ENCODE measurements at places on chromosomes 2 and 18. TPM values are rescaled to one million over a fixed set of nuclear protein-coding genes. Genes with fewer than 3 reads are reported as not detected.

SGO2 gene
- 1.9 TPM for total RNA-seq

VWA3B gene
- total RNA-seq = not detected

TUBB8B gene
- total RNA-seq = not detected

TPO gene
- 0.08 TPM for total RNA-seq

SLC39A6 gene
- total RNA-seq = 15.9 TPM

GBX2 gene
- not detected for total RNA-seq

CABYR gene
- total RNA-seq = 0.41 TPM

NEU2 gene
- total RNA-seq = not detected

RIT2 gene
- not detected for total RNA-seq

HAAO gene
- total RNA-seq = 2.6 TPM

STARD6 gene
- total RNA-seq = not detected

GPR39 gene
- total RNA-seq = 1.0 TPM

KLHL29 gene
- total RNA-seq = 4.2 TPM

ZNF385B gene
- total RNA-seq = 23.2 TPM

ANKRD30B gene
- not detected for total RNA-seq

- no peaks in the 10 kb centered on the region for H3K27me3 ChIP-seq
- no peaks in the 10 kb centered on the region for H3K36me3 ChIP-seq
- no peak overlapping the region for H3K4me3 ChIP-seq
- H3K4me1 ChIP-seq = no peaks in the 10 kb centered on the region
- no peak overlapping the region for H3K27ac ChIP-seq
- no peak for DNase-seq
Measured at GRCh38 chr2:8243748-8244400, 438.0 kb upstream of the ID2 start.

DNA sequence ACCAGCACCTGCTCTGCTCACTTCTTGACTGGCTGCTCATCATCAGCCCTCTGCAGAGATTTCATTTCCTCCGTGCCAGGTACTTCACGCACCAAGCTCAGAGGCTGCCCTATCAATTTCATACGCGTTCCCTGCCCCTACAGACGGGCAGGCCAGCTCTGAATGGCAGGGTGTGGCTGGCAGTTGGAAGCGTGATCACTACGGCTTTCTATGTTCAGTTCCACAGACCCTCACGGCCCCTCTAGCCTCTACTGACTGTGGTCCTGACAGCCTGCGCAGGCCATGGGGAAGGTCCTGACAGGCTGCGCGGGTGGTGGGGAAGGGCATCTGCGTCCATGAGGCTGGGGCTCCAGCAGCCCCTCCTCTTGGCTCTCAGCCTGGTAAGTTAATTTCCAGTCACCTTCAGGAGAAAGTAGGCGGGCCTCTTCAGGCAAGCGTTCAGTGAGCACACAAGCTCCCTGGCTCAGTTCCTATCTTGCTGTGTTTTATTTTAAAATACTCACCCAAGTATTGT lies 154.8 kb downstream of the ZNF236 start:
- H3K27me3 ChIP-seq = no peaks in the 10 kb centered on the region
- H3K4me3 ChIP-seq = no peak overlapping the region
- no peak overlapping the region for H3K27ac ChIP-seq
- no peaks in the 10 kb centered on the region for H3K36me3 ChIP-seq
- DNase-seq = peak; percentile 55
- H3K4me1 ChIP-seq = peaks cover 12% of the 10 kb centered on the region

DNA sequence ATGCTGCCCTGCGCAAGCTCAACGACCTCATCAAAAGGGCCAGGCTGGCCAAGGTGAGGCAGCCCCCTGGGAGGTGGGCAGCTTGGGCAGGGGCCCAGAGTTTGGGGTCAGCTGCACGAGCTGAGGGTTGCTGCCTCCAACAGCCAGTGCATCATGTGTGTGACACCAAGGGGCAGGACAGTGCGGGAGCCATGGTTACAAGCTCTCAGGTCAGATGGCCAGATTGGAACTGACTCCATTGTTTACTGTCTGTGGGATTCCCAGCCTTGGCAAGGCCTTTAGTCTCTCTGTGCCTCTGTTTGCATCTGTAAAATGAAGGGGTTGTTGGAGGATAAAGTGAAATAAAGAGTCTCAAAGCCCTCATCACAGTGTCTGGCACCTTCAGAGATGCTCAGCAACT lies 26.9 kb downstream of the EHD3 start:
- DNase-seq = no peak
- H3K36me3 ChIP-seq = peaks cover 14% of the 10 kb centered on the region
- no peak overlapping the region for H3K4me3 ChIP-seq
- no peaks in the 10 kb centered on the region for H3K27me3 ChIP-seq
- no peak overlapping the region for H3K27ac ChIP-seq

DNA sequence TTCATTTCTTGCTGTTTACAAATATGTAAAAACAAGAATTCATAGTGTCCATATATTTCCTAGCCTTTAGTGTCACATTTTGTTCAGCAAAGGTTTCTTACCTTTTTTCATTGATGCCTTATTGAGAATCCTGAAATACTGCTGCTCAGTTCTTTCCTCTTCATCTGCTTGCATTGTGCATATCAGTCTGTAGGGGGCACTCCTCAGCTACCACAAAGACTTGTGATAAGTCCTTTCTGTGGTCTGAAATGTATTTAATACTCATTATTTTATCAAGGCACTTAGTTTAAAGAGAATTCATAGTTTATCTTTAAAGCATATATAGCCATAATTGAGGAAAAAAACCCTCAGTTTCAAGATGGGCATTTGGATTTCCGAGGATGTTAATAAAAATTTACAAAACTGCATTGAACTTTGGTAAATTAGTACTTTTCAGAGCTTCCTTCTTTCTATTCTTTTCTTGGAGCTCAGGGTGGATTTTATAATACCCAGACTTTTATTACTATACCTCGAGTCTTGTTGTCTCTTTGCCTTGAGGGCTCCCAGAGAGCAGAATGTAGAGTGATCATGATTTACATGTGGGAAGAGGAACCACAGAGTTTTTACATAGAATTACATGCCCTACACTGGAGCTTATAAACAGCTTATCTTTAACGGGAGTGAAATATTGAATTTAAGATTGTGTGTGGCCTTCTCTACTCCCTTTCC lies 570.1 kb downstream of the PLCL1 start:
- H3K4me1 ChIP-seq = no peaks in the 10 kb centered on the region
- H3K36me3 ChIP-seq = no peaks in the 10 kb centered on the region
- H3K27me3 ChIP-seq = no peaks in the 10 kb centered on the region
- no peak overlapping the region for H3K27ac ChIP-seq

GRCh38 chr18:306608-307255 lies 38.9 kb upstream of the THOC1 start:
- H3K4me1 ChIP-seq = no peaks in the 10 kb centered on the region
- H3K36me3 ChIP-seq = no peaks in the 10 kb centered on the region
- no peak overlapping the region for H3K27ac ChIP-seq
- DNase-seq = no peak

- no peaks in the 10 kb centered on the region for H3K27me3 ChIP-seq
- H3K36me3 ChIP-seq = no peaks in the 10 kb centered on the region
- H3K4me3 ChIP-seq = no peak overlapping the region
- no peak for DNase-seq
Measured at GRCh38 chr2:235640377-235640776, 146.5 kb downstream of the AGAP1 start.

GRCh38 chr2:226991663-226992062 lies 155.8 kb downstream of the RHBDD1 start:
- no peaks in the 10 kb centered on the region for H3K27me3 ChIP-seq
- H3K4me3 ChIP-seq = no peak overlapping the region
- H3K4me1 ChIP-seq = no peaks in the 10 kb centered on the region
- H3K36me3 ChIP-seq = no peaks in the 10 kb centered on the region

GRCh38 chr2:66456183-66457041 lies 21.5 kb downstream of the MEIS1 start:
- no peak for DNase-seq
- no peak overlapping the region for H3K27ac ChIP-seq
- no peaks in the 10 kb centered on the region for H3K36me3 ChIP-seq
- H3K4me3 ChIP-seq = no peak overlapping the region
- H3K27me3 ChIP-seq = no peaks in the 10 kb centered on the region

GRCh38 chr2:6657136-6657535 lies 208.6 kb downstream of the CMPK2 start:
- DNase-seq = no peak
- no peak overlapping the region for H3K4me3 ChIP-seq
- no peaks in the 10 kb centered on the region for H3K27me3 ChIP-seq
- H3K4me1 ChIP-seq = no peaks in the 10 kb centered on the region
- no peaks in the 10 kb centered on the region for H3K36me3 ChIP-seq

GRCh38 chr2:43142921-43143438 lies 83.4 kb downstream of the ZFP36L2 start:
- H3K27me3 ChIP-seq = no peaks in the 10 kb centered on the region
- DNase-seq = no peak
- no peak overlapping the region for H3K27ac ChIP-seq
- H3K4me1 ChIP-seq = no peaks in the 10 kb centered on the region
- no peak overlapping the region for H3K4me3 ChIP-seq

DNA sequence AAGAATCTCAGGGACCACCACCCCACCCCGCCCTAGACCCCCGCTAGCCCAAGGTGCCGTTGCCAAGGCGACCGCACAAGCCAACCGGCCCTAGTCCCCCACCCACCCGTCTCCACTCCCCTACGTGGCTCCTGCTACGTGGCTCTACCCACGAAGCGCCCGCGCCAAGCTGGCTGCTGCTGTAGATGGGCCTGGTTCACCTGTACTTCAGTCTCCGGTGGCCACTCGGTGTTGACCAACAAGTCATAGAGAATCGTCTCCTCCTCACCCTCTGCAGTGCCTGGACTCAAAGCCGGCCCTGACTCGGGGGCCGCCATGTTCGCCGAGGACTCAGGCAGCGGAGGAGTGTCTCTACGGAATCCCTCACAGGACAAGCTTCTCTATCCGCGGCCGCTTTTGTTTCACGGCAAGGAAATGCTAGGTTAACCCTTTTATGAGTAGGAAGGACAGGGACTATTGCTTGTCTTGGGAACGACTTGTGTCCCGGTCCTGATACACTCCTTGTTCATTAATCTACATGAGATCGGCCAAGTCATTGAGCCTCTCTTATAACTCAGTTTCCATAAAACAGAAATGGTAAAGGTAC lies at the start of gene NBAS:
Gene NBAS, minus strand, starts transcription at position 347 of the 586 bp plus-strand sequence. Its CDS starts 30 bp downstream, at position 317.
- DNase-seq = peak; percentile 86
- H3K27ac ChIP-seq = peak within 1 kb of the TSS; percentile 77
- peaks cover 26% of the 10 kb centered on the region for H3K4me1 ChIP-seq
- no peaks in the 10 kb centered on the region for H3K36me3 ChIP-seq

DNA sequence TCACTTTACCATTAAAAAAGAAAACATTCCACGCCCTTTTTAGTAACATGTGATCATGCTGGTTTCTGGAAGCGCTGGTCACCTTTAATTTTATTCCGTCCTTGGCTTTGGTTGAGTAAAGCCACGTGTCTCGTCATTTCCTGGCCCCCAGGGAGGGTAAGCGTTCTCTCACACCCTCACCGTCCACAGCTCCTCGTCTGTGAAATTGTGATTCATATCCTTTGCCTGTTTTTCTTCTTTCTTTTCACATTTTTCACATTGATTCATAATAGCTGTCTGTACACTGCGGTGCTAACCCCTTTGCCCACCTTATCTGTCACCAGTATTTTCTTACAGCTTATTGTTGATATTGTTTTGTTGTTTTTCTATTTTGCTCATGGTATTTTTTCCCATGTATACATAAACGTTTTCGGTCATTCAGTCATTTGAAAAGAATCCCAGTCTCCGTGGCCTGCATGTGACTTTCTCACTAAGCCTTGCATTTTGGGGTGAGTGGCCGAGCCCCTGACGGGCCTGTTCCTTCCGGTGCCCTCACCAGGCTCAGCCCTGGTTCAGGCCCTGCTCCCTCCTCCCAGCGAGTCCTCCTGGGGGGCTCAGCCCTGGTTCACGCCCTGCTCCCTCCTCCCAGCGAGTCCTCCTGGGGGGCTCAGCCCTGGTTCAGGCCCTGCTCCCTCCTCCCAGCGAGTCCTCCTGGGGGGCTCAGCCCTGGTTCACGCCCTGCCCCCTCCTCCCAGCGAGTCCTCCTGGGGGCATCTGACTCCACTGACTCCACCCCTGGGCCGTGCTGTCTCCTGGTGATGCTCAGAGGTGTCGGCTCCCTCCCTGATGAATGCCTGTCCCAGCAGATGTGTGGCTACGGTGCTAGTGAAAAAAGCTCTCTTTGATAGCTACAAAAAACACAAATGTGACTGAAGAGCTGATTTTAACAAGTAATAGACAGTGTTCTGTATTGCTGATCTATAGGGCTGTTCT lies 249.7 kb upstream of the PXDN start:
- no peak for DNase-seq
- no peak overlapping the region for H3K4me3 ChIP-seq
- no peak overlapping the region for H3K27ac ChIP-seq
- H3K27me3 ChIP-seq = no peaks in the 10 kb centered on the region

DNA sequence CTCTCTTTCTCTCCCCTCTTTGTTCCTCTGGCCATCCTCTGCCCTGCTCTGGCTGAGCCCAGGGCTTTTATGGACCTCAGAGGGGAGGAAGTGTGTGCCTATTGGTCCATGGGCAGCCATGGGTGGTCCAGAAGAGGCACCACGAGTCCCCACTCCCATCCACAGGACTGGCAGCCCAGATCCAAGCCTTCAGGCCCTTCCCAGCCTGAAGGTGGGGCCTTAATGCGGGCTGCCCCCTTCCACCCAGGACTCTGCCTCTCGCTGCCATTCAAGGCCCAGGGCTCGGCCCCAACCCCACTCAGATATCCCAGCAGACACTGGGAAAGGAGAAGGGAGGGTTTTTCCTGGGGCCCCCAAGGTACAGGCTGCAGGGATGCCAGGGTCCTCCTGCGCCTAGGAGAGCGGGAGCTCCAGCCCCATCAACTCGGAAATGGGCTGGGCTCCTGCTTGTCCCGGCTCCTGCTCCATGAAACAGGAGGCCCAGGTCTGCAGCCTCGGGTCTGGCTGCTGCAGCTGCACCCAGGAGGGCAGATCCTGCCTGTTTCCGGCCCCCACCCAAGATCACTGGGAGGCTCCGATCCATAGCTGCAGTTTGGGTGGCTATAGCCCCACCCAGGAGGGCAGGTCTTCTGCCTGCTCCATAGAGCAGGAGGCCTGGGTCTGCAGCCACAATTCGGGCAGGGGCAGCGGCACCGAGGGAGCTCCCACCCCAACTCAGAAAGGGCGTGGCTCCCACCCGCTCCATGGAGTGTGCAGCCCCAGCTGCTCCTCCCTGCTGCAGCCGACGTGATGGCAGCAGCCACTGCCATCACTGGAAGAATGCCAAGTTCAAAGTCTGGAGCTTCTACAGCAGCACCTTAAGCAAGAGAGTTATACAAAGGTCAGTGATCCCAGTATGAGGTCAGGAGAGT lies 116.6 kb upstream of the RBBP8 start:
- no peaks in the 10 kb centered on the region for H3K4me1 ChIP-seq
- no peaks in the 10 kb centered on the region for H3K27me3 ChIP-seq
- DNase-seq = no peak
- H3K4me3 ChIP-seq = no peak overlapping the region

Data from right atrium auricular region (tissue), 2 donors.